ENCODE measurements at places on chromosomes 1 and 21.

- no peak for DNase-seq
Observed at GRCh38 chr1:220386494-220387195, 114.4 kb upstream of the RAB3GAP2 start.

GRCh38 chr1:215957663-215958062 is 390.6 kb downstream of the KCTD3 start:
- DNase-seq, result no peak

- DNase-seq, result peak; percentile 56
Observed at GRCh38 chr21:44702111-44702972, 5.4 kb downstream of the KRTAP10-12 start.

- no peak for DNase-seq
Observed at GRCh38 chr1:37922767-37923550, 23.9 kb downstream of the INPP5B start.

- no peak for DNase-seq
Observed at GRCh38 chr1:30520476-30520875, 202.9 kb downstream of the MATN1 start.

DNA sequence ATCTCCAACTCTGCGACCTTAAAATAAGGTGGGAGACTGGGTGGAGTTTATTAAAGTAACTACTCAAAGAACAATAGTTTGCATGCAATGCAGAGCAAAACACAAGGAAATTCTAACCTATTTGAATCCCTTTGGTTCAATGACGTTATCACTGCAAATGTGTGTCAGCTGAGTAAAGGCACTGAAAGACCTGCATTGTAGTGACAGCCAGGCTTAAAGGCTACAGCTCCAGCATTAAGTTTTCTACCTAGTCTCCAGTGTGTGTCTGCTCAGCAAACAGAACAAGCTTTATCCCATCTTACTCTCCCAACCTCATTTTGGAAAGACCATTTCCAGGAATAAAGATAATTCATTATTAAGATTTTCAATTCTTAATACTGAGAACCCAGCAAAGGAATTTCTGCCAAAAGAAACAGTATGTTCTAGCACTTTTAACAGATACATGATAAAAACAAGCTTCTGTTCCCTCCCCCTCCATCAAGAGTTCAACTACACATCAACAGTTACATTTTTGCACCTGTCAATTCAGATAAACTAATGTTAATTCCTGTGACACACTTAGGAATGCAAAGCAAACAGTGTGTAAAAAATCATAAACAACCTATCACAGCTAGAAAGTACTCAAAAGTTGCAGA is 14.2 kb downstream of the PTP4A2 start:
- no peak for DNase-seq

GRCh38 chr1:111882986-111883560 is 106.4 kb downstream of the KCND3 start:
- no peak for DNase-seq

- no peak for DNase-seq
Observed at GRCh38 chr1:115373305-115373704, 35.3 kb upstream of the NGF start.

DNA sequence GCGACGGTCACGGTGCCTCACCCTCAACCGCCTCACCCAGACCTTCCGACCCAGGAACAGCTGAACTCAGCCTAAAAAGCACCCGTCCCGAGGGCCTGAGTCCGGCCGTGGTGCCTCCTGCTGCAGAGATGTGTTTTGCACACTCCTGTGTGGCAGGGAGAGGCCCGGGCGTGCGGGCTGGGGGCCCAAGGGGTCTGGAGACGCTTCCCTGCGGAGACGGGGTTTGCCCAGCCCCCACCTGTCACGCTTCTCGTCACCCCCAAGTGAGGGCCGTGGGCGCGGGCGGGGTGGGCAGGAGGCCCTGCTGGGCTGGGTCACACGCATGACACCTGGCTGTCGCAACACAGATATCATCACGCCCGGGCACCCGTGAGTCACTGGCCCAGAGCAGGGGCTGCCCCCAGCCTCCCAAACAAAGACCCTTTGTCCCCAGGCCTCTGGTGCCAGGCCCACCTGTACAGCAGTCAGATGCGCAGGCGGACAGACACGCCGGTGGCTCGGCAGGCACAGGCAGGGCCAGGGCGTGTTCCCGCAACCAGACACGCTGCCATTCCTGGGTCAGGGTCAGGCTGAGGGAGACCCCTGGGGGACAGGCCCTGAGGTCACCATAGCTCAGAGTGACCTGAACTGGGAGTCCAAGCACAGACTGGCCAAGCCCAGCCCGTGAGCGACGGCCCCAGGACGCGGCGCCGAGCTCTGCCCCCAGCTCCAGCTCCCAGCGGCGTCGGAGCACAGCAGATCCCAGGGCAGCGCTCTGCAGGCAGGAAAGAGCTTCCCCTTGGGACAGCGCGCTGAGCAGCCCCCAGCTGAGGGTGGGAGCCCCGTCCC is 6.1 kb downstream of the B3GALT6 start:
- no peak for DNase-seq

- DNase-seq, result no peak
Observed at GRCh38 chr1:150160964-150161621, 11.4 kb downstream of the PLEKHO1 start.

- peak; percentile 20 for DNase-seq
Observed at GRCh38 chr1:171984850-171985485, 143.7 kb downstream of the DNM3 start.

GRCh38 chr1:47995306-47996050 is 1.7 kb downstream of the TRABD2B start:
- DNase-seq, result no peak

DNA sequence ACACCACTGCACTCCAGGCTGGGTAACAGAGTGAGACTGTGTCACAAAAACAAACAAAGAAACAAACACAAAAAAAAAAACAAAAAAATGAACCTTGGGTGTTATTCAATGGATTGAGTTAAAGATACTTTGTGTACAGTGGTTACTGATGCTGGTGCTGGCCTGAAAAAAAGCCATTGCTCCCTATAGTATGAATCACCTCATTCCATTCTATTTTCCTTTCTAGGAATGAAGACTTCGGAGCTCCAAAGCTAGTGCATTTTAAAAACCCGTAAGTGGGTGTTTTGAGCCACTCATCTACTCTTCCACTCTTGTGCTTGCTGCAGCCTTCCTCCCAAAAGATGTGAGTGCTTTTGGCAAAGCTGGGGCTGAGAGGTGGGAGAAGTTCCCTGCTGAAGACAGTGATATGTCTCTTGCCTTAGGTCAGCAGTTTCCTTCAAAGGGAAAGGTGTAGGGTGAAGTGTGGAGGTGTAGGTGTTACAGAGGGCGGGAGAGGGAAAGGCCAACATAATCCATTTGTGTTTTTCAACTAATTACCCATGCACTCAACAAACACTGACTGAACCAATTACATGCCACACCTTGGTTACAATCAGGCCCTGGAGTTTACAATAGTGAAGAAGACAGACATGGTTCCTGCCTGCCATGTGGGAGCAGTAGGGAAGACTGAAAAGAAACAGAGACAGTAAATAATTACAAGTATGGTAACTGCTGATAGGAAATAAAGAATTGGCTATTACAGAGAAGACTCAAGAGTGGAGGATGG is 55.0 kb upstream of the SERBP1 start:
- no peak for DNase-seq

DNA sequence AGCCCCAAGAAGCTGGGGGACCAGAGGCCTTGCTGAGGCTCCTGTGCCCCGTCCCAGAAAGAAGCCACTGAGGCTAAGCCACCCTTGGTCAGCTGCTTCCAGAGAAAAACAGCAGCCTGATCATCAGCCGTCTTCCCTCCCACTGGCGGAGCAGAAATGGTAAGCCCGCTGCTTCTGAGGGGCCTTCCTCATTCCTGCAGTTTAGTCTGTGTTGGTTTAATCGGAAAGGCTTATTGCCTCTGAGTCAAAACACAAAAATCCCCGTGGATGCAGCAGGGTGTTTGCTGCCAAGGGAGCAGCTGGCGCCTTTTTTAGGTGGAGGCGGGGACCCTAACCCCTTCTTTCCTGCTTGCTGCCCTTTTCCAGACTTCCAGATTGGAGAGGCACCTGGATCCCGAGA is 33.9 kb downstream of the SPSB1 start:
- no peak for DNase-seq

DNA sequence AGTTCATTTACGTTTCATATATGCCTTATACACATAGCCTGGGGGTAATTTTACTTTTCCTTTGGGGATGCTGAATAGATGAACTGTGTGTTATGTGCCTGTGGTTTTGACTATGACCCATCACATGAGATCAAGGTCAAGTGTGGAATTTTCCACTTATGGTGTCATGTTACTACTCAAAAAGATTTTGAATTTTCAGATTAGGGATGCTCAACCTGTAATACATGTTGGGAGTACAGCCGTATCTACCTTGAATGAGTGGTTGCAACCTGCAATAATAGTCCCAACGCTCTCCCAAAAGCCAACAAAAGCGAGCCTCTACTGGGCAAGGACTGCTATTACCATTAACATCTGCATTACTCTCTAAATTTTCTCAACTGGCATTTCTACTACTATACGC is 68.5 kb upstream of the SDC3 start:
- DNase-seq, result no peak

GRCh38 chr21:42785666-42786427 is 93.5 kb downstream of the WDR4 start:
- no peak for DNase-seq

DNA sequence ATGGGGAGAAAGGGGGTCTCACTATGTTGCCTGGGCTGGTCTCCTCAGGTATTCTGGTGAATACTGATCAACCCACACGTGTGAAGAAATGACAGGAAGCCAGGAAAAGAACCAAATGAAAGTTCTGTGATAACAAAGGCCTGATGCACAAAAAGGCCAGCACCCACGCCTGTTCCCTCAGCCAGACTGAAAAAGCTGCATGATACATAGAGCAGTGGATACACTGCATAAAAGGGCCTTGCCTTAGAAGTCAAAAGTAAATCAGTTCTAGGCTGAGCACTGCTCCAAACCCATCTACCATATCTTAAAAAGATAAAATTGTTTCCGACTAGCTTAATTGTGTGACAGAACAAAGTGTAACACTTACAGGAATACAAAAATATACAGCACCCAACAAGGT is 36.9 kb upstream of the PSMG1 start:
- DNase-seq, result no peak

DNA sequence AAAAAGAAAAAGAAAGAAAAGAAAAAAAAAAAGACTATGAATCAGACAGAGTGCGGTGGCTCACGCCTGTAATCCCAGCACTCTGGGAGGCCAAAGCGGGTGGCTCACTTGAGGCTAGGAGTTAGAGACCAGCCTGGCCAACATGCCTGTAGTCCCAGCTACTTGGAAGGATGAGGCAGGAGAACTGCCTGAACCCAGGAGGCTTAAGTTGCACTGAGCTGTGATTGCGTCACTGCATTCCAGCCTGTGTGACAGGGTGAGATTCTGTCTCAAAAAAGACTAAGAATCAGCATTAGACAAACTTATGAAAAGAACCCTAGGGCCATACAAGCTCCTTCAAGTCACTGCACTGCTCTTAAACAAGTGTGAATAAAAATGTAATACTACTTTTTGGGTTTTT is 16.9 kb downstream of the PSMB4 start:
- no peak for DNase-seq

DNA sequence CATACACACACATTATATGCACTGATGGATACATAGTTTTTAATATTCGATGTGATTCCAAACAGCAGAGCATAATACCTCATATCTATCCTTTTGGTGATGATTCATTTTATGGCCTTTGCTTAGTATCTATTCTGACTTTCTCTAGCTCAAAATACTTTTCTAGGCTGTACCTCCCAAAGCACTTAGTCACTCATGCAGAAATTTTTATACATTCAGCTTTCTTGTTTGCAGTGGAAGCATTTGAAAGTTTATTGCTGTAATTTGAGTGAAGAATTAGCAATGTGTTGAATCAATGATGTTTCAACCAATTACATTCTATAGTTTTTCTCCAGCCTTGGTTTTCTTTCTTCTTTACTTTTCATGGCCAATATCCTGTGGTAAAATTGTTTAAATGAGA is 66.7 kb downstream of the LBR start:
- DNase-seq, result no peak

GRCh38 chr21:42436914-42437313 is 33.2 kb downstream of the UBASH3A start:
- DNase-seq, result no peak

DNA sequence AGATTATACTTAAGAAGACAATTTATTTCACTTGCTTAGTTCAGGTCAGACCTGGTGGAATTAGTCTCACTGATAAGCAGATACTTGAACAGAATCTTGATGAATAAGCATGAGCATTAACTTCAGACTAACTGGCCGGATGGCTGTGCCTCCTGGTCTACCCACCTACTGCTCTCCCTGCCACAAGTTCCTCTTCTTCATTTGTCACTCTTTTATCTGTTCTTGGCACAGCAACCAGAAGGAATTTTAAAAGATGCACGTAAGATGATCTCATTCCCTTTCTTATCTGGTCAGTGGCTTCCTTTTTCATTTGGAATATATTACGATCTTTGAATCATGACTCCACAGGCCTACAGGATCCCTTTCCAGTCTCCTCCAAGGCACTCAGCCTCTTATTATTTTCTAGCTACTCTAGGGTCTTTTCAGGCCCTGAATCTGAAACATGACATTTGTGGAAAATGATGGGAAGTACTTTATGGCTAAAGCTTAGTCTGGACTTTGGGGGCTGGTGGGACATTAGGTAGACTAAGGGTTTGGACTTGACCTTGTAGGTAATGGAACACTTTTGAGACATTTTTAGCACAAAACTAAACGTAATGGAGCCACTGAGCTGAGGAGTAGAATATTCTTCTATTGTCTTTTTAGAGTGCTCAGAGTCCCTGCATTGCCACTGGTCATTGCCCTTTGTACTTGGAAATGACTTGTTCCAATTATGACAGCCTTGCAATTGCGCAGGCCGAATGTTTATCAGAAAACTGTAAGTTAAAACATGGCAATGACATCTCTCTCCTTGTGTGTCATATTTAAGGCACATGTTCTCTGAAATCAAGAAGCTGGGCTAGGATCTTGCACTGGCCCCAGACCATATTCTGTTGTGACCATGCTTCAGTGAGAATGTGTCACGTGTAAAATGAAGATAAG is 16.0 kb downstream of the ST6GALNAC3 start:
- DNase-seq, result no peak

DNA sequence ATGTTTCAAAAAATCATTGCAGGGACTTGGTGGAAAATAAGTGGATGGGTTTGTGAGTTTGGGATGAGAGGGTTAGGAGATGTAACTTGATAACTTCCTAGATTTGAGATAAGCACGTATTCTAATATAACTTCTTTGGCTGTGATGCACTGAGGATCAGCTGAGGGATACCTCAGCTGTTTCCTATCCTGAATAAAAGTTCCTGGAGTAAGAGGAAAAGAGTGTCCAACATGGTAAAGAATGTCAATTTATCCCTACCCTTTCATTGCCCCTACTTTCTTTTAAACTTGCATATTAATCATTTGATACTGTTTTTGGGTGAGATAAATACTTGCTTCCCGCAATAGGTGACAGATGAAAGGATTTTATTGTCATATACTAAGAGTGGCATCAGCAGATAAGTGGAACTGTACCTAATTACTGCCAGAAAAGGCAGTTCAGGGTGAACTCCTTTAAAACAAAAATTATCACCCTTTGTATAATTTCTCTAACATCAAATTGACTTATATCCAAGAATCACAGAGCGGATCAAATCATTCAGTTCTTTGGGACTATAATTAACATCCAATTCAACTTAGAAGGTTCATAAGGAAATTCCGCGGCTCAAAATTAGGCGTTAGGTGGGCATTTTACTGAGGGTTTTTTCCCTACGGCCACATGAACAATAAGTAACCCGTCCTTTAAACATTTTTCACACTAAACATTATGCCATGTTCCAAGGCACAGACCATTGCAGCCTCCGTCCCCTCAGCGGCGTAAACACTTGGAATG is 1.4 kb upstream of the SUCO start:
- no peak for DNase-seq

- DNase-seq, result no peak
Observed at GRCh38 chr1:46479744-46480350, 9.8 kb upstream of the DMBX1 start.

GRCh38 chr1:171611306-171611705 is 10.7 kb upstream of the MYOCOS start:
- no peak for DNase-seq
